ENCODE measurements at places on chromosomes 12 and 14. TPM values are rescaled to one million over a fixed set of nuclear protein-coding genes. Genes with fewer than 3 reads are reported as not detected.

PSMD9 gene
- total RNA-seq = 42.4 TPM

GRCh38 chr14:22232933-22233332, 356.1 kb downstream of the DAD1 start:
- H3K36me3 ChIP-seq = no peaks in the 10 kb centered on the region
- no peak for DNase-seq
- H3K4me1 ChIP-seq = no peaks in the 10 kb centered on the region
- H3K27ac ChIP-seq = no peak overlapping the region
- H3K27me3 ChIP-seq = no peaks in the 10 kb centered on the region

DNA sequence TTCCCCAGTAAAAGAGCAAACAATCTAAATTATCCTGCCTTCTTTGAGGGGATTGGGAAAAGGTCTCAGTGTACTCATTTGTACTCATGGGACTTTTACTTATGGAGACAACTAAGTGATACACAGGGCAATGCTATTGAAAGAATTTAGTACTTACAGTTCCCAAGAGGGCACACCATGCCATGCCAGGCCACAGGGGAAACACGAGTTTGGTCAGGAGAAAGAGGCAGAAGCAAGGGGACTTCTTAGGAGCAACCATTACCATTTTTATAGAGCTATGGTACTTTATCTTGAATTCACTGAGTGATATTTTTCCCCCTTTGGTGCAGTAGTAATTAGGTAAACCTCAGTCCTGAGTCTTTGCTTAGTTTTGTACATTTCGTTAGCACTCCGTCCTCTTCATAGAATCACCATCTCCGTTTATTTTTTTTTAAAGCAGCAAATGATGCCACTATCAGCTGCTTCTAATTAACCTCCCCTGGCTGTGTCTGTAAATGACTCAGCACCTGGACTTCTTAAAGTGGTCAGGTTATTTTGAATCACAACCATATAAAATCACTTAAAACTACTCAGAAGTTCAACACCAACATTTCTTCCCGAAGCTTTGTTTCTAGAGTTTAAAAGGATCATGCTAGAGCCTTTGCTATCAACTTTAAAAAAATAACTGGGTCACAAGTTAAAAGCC, 5.9 kb upstream of the WASHC3 start:
- no peak overlapping the region for H3K4me3 ChIP-seq
- no peak for DNase-seq
- no peaks in the 10 kb centered on the region for H3K36me3 ChIP-seq
- no peaks in the 10 kb centered on the region for H3K4me1 ChIP-seq

PLEKHG7 gene
- 2.8 TPM for total RNA-seq
